T follicular helper cell (primary cell): ENCODE measurements at places on chromosomes 2 and 18.

DNA sequence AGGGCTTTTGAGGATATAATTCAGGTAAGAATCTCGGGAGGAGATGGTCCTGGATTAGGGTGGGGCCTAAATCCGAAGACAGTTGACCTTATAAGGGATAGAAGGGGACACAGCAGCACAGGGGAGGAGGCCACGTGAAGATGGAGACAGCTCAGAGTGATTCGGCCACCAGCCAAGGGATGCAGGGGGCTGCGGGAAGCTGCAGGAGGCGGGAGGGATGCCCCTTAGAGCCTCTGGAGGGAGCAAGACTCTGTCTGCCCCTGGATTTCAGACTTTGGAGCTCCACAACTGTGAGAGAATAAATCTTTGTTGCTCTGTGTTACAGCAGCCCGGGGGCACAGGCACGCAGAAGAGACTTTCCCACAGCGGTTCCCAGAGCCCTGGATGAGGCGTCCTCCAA is 143.7 kb downstream of the ASB1 start:
- DNase-seq, result no peak

GRCh38 chr18:62585274-62586150 is 62.7 kb downstream of the ZCCHC2 start:
- no peak for DNase-seq

GRCh38 chr2:73260338-73260984 is 23.8 kb downstream of the FBXO41 start:
- no peak for DNase-seq

DNA sequence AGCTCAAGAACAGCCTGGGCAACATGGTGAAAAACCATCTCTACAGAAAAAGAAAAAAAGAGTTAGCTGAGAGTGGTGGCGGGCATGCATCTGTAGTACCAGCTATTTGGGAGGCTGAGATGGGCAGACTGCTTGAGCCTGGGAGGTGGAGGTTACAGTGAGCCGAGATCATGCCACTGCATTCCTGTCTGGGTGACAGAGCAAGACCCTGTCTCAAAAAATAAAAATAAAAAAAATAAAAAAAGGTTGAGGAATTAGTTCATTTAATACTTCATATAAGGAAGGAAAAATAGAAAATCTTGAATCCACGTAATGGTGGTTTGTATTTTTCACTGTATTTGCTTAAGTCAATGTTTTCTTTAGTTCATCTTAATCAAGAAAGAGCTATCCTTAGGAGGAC is 241.7 kb downstream of the TGIF1 start:
- DNase-seq, result no peak

DNA sequence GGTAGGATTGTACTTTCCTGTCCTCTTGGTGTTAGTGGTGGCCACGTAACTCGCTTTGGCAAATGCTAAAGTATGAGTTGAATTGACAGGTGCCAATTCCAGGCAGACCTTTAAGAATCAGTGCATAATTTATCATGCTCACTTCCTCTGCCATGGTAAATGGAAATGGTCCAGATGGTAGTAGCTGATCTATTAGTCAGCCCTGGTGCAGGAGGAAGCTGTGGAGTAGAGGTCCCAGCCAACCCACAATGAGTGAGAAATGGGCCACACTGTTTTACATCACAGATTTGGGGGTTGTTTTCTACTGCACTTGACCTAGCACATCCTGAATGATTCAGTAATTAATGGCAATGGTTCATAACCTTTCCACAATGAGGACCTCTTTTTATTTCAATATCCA is 104.4 kb downstream of the RGPD3 start:
- no peak for DNase-seq

DNA sequence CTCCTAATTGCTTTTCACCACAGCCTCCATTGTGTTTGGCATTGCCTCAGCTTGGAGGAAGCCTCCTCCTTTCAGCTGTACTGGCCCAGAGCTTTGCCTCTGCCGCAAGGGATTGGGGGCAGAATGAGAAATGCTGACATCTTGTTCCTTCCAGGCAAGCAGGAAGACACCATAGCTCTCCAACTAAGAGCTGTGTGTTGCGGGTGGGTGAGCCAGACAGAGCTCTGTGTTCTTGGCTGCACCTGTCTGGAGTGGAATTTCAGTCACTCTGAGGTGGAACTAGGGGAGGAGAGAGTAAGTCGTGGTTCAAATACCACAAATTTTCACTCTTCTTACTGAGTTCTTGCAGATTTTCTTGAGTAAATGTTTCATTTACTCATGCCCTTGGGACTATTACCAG is 36.6 kb upstream of the KCNF1 start:
- DNase-seq, result no peak

DNA sequence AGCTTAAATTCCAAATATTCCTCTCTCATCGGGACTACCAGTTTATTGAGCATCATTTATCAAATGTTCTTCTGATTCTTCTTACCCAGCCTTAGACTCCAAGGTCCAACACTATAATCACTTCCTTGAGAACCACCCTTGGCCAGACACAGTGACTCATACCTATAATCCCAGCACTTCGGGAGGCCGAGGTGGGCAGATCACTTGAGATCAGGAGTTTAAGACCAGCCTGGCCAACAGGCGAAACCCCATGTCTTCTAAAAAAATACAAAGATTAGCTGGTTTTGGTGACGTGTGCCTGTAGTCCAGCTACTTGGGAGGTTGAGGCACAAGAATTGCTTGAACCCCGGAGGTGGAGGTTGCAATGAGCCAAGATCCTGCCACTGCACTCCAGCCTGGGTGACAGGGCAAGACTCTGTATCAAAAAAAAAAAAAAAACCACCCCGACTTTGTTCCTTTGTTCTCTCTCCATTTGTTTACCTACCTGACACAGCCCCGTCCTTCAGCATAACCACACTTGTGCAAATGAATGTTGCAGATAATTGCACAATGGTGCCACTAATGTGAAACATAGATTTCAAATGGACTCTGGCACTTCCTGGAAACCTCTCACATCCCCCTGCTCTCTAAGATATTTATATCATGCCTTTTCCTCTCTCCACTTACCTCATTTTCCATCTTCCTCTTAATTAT is 38.9 kb upstream of the LPIN2 start:
- DNase-seq, result no peak

- DNase-seq, result no peak
Measured at GRCh38 chr2:234686088-234686890, 189.4 kb upstream of the ARL4C start.

DNA sequence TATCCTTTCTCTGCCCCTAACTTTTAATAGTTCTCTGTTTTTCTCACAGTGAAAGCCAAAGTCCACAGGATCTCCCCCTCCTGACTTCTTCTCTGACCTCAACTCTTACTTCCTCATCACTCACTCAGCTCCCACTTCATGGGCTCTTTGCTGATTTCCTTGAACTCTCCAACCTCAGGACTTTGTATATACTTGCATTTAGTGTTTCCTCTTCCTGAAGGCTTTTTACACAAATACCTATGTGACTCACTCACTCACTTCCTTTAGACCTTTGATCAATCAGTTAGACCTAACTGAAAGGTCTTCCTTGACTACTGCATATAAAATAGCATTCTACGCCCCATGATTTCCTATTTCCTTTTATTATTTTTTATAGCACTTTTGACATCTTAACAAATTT is 233.1 kb upstream of the MEX3C start:
- DNase-seq, result no peak

DNA sequence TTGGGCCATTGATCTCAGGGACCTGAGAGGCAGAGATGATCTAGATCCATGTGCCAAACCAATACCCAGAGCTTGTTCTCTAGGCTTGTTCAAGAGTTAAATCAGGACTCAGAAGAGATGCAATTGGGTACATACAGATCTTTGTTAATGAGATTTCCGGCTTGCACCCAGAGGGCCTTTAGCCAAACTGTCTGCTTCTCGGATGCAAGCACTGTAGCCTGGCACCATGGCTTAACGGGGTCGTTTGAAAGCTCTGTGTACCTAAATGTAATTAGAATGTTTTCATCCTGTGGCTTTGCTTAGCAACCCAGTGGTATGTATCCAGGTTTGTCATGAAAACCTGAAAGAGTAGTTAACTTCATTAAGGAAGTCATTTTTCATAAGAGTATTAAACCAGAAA is 94.2 kb downstream of the TPGS2 start:
- DNase-seq, result no peak

GRCh38 chr2:207674266-207674774 is 37.1 kb upstream of the CCNYL1 start:
- DNase-seq, result no peak

DNA sequence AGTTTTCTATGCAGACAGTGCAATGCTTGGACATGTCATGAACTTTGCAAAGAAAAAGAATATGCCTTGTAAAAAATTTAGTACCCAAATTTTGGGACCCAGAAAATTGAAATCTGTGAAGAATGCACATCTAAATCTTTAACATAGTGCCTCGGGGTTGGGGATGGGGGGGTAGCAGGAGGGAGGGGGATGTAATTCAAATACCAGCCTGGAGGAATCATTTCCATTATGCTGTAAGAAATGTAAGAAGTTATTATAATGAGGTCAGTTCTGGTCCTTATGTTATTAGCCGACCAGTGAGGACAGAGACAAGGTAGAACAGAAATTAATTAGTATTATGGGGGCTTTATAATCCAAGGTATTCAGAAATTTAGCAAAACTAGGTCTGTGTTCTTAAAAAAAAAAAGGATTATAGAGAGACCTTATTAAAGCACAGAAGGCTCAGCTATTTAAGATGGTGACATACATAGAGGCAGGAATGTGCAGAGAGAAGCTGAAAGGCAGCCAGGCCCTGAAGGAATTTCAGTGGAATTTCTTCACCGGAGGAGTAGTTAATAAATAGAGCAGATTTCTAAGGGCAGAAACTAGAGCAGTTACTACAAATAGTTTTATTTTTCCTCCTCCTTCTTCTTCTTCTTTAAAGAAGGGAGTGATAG is 89.0 kb upstream of the RBMS1 start:
- no peak for DNase-seq

DNA sequence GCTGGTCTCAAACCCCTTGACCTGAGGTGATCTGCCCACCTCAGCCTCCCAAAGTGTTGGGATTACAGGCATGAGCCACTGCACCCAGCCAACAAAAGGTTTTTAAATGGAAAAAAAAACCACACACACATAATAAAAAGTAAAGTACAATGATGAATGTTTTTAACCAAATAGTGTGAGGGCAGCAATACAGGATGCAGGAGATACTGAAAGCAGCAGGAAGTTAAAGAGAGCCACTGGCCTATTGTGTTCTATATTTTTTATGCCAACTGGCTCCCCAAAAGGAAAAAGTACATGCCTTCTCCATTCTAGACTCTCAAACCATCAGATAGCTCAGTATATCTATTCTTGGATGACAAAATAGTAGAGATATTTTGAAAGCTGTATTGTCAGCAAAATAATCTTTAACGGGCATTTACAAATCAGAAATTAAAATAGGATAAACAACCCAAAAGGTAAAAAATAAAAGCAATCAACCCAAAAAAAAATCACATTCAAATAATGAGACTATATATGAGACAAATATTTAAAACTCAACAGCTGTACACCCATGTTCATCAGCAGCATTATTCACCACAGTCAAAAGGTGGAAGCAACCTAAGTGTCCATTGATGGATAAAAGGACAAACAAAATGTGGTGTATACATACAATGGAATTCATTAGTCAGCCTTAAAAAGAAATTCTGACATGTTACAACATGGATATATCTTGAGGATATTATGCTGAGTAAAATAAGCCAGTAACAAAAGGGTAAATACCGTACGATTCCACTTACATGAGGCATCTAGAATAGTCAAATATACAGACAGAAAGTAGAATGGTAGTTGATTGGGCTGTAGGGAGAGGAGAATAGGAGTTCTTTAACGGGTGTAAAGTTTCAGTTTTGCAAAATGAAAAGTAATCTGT is 26.2 kb downstream of the GPATCH11 start:
- no peak for DNase-seq

DNA sequence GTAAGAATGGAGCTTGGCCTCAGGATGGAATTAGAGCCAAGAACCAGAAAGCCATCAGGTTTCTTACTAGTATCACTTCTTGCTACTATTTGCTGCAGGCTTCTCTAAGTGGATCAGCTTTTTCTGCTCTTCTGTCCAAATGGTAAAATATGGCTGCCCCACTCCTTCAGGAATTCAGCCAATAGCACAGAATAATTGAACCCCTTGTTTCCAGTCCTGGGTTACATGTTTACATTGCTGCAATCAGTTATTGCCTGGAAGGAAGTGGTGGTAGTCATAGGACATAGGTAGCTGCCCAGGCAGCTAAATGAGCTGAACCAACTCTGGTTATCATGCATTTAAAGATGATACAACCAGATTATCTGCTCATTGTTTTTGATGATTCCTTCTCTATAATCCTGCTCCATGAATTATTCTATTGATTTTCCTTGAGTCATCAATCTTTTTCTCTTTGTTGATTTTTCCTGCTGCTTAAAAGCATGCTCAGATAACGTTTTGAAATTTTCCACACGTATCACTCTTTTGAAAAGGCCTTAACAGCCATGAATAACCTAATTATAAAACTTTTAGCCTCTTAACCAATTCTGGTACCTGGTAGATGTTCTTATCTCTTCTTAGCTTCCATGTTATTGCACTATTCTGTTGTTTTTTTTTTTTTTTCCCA is 12.6 kb downstream of the AGPS start:
- DNase-seq, result no peak

GRCh38 chr18:8529609-8530008 is 79.6 kb upstream of the RAB12 start:
- DNase-seq, result no peak

DNA sequence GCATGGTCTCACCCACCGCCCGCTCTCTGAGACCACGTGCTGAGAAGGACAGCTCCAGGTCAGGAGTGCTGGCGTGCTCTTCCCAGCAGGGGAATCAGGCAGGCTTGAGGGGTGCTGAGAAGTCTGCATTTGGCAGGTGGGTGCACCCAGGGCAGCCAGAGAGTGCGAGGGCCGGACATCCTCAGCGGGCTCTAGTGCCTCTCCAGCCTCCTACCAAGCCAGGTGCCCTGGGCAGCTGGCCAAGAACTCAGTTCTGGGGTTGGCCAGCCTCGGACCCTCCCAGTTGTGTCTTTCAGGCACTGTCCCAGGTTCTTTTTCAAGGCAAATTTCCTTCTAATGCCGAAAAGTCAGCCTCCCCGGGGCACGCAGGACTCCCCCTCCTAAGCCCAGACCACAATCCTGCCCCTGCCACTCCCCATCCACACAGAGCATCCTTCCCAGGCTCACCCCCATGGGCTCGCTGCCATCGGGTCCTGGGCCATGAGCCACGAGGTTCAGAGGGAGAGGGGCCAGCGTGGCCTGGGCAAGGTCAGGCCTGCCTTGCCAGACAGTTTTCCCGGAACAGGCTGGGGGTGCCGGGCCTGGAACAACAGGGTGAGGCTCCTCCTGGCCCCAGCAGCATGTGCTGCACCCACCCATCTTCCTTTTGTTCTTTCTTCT is 52.2 kb upstream of the GPC1 start:
- DNase-seq, result no peak

DNA sequence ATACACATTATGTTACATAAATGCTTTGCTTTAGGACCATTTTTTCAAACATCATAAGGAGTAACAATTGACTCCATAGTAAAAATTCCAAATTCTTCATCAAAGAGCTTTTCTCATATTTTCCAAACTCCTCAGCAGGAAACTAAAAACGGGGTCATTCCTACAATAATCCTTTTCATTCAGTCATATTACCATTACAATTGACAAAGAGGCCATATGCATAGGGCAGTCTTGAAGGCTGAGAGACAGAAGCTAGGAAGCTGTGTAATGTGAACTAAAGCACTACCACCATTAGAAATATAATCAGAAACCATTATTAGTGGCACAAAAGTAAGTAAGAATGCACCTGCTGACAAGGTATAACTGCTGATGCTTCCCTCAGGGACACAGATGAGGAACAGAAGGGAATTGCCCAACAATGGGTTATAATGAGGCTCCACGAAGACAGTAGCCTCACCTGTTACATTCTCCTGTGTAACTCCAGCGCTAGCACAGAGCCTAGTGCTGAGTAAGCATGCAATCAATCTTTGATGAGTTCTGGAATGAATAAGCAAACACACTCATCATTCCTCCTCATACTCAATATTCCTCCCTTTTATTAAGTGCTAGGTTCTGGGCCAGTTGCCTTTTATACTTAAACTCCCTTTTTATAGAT is 942.3 kb downstream of the CPS1 start:
- DNase-seq, result no peak
